Activated CD4-positive, CD25-positive, alpha-beta regulatory T cell treated with anti-CD3 and anti-CD28 coated beads, Interleukin-2, amount 50 U/mL, for 24 hours (primary cell): ENCODE measurements at places on chromosomes 2 and 18.

GRCh38 chr2:128721096-128721495 is 402.4 kb upstream of the HS6ST1 start:
- ATAC-seq = no peak

DNA sequence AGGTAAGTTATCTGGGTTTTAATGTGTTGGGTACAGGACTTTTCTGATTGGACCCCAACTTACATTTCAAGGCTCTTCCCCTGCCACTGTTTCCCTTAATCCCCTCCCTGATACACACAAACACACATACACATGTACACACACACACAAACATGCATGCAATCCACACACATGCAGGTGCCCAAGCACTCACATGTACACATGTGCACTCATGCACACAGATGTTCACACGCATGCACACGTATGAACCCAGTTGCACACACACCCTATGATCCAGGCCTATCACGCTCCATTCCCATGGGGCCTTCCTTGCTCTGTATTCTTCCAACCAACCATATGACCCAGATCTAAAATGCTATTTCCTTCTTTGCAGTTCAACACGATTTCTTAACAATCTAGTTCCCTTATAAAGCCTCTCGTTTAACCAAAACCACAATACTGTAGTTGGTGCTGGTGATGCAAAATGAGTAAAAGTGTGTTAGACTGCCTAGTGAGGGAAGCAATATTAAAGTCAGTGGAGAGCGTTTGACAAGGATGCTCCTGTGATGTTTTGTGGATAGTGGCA is 11.1 kb downstream of the SERPINB8 start:
- ATAC-seq = no peak

- ATAC-seq = no peak
Observed at GRCh38 chr2:231364061-231364460, 31.4 kb upstream of the B3GNT7 start.

- no peak for ATAC-seq
Observed at GRCh38 chr2:9658972-9659371, 28.2 kb upstream of the YWHAQ start.

GRCh38 chr2:25341753-25342371 is at the start of gene DNMT3A:
Gene DNMT3A, minus strand, starts transcription at chr2:25341925. Its CDS starts 27,941 bp downstream, at chr2:25313984.
- peak; percentile 32 for ATAC-seq

GRCh38 chr2:64273524-64274398 is 129.5 kb upstream of the PELI1 start:
- ATAC-seq = peak; percentile 83

DNA sequence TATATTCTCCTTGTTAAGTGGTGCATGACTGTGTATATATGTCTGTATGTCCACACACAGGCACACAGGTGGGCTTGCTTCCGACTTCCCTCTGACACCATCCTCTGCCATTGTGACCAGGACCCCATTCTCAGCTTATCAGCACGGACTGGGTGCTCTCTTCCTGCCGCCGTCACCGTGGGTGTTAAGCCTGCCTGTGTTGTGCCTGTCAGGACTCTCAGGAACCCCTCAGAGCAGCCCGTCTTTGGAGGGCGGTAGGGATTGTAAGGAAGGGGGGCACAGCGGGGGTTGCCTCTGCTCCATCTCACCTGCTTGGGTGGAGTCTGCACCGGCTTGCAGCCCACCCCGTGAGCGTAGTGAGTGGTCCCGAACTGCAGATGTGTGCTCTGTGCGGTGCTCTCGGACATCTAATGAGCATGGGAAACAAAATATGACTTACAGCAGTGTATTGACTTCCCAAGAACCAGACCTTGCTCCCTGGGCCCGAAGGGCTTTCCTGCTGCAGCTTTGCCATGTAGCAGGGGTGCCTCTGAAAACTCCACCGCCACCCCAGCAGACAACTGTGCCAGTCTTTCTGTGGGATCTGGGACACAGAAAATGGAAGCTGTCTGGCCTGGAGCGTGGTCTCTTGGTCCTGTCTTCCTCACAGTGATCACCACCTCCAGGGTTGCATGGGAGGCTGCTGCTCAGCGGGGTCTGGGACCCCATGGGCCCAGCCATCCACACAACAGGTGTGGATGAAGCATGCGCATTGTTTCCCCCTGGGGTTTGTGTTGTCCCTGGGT is 58.9 kb downstream of the SH3RF3 start:
- ATAC-seq = no peak

DNA sequence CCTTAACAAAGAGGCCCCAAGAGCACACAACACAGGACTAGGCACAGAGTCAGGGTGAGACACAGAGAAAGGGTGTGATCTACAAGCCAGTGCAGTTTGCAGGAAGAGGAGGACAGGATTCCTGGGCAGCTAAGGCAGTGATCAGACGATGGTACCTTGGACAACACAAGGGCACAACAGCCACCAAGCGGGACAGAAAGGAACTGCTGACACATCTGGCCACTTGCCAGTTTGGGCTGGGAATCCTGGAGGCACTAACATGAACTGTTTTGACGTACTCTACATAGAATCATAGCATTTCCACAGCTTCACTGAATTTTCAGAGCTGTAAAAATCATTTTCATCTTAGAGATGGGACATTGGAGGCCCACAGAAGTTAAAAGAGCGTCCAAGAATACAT is 221.5 kb upstream of the SLC35G4 start:
- no peak for ATAC-seq

GRCh38 chr18:23701017-23701416 is 11.8 kb downstream of the LAMA3 start:
- ATAC-seq = no peak

- no peak for ATAC-seq
Observed at GRCh38 chr2:82000606-82001005, 1696.1 kb upstream of the LRRTM1 start.

- no peak for ATAC-seq
Observed at GRCh38 chr2:72077702-72078169, 69.9 kb downstream of the CYP26B1 start.

GRCh38 chr2:26780203-26780760 is 5.6 kb upstream of the CENPA start:
- no peak for ATAC-seq

DNA sequence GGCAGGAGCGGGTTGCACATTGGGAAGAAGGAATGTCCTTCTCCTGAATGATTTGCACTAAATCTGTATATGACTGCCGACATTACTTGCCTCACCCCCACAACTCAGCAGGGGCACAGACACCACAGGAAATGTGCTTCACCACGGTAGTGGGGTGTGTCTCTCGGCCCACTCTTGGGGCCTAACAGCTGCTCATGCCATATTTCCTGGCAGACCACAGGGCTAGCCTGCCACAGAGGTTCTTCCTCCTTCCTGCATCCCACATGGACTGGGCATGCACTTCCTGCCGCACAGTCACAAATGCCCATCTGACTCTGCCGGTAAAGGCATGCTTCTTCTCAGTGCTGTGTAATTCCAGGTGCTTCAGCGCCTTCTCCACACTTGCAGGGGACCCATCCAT is 10.3 kb upstream of the PAPOLG start:
- ATAC-seq = peak; percentile 27

- ATAC-seq = no peak
Observed at GRCh38 chr2:70613521-70613920, 59.9 kb upstream of the TGFA start.

DNA sequence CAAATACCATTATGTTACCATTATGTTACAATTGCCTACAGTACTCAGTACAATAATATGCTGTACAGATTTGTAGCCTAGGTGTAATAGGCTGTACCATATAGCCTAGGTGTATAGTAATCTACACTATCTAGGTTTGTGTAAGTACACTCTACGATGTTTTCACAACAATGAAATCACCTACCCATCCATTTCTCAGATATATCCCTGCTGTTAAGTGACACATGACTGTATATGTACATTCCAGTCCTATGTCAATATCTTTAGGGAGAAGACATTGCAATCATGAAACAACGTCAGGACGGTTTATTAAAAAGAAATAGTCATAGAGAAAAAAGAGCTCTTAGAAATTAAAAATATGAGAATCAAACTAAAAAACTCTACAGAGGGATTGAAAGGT is 119.0 kb upstream of the CDC42EP3 start:
- no peak for ATAC-seq

DNA sequence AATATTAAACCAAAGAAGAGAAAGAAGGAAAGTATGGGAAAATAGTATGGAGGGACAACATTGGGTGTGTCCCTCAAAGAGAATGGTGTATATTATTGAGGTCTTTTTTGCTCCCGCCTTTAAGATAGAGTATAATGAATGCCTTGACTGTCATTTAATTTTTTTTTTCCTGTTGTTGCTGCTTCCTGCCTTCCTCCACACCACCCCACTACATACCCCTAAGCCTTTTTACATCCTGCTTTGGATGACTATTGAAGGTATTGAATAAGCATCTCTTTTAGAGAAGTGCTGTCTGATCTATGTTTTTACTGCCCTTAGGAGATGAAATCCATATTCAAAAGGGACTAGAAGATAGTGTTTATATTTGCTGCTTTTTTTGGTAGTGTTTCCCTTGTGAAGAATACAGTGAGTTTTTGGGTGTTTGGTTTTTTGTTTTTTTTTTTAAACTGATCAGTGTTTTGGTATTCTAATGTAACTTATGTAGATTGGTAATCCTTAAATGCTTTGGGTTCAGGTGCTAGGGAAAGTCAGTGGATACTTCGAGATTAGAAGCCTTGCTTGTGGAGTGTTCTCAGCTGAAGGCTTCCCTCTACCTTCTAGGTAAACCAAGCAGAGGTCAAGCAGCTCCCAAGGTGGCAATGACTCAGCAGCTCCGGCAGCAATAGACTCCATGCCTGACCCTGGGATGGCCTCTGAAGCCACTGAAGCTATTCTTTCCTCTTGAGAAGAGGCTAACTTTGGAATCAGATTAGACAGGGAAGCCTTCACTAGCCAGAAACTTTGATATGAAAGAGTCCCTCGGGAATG is 5.0 kb downstream of the FZD7 start:
- no peak for ATAC-seq

GRCh38 chr2:26708457-26708856 is 15.9 kb downstream of the KCNK3 start:
- ATAC-seq = no peak

- no peak for ATAC-seq
Observed at GRCh38 chr18:78779996-78780718, 199.5 kb upstream of the SALL3 start.

DNA sequence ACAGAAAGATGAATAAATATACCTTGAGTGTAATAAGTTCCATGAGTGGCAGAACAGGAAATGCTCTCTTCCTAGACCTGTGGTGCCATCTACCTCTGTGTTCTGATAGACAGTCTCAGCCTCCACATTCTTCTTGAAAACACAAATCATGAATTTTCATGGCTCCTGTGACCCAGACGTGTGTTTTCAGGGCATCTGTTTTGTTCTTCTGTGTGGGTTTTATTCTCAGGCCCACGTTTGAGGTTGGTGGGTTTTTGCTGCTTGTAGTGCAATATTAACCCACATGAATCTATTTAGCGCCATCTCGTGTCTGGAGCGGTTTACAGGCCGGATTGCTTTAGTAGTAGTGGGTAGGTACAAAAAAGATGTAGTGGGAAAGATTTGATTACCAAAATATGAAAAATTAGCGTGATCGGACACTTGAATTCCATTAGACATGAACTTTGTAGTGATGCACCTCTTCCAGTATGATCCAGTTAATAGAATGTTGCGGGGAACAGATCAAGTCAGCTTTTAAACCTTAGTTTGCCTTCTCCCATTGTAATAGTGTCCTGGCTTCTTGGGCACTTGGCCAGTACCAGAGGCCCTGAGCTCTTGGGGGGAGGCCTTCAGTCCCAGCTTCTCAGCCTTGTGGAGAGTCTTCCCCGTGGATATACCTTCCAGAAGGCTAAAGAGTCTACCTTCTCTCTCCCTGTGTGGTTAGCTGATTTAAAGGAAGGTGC is 256.5 kb downstream of the TPGS2 start:
- ATAC-seq = no peak

- no peak for ATAC-seq
Observed at GRCh38 chr2:156739301-156739700, 303.1 kb downstream of the GPD2 start.

DNA sequence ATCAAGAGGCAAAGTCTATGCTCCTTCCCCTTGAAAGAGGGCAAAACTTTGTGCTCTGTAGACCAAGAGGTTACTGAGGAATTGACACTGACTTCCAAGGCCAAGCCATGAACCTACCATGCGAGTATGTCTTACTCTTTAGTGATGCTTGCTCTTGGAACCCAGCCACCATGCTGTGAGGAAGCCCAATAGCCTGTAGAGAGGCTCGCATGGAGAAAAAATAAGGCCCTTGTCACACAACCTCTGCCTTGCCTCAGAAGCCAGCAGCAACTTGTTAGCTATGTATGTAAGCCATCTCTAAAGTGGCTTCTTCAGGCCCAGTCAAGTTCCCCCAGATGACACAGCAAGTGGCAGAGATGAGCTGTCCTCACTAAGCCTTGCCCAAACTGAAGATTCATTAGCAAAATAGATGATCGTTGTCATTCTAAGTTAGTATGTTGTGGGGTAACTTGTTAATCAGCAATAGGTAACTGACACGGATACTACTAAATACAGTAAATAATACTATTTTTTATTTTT is 66.1 kb upstream of the RGPD5 start:
- no peak for ATAC-seq

GRCh38 chr18:5155218-5155906 is 41.7 kb downstream of the AKAIN1 start:
- no peak for ATAC-seq

DNA sequence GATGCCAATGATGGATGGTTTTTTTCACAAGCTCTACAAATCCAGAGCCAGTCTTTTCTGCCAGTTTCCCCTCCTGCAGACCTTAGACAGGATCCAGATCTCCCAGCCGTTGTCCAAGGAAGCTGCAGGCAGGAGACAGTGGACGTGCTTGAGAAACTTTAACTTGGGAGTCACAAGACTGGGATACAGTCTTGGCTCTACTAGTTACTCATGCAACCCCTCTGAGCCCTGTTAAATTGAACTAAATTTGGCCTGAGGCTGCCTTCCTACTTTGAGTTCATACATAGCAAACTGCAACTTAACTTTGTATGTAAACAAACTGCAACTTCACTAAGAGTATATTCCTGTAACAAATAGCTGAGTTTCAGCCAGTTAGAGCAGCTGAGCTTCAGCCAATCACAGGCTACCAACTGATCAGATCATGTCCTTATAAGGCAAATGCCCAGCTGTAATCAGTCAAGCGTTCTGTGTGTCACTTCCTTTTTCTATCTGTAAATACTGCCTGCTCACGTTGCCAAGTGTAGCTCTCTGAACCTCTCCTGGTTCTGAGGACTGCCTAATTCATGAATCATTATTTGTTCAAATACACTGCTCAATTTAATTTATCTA is 140.9 kb downstream of the CAPN13 start:
- no peak for ATAC-seq

DNA sequence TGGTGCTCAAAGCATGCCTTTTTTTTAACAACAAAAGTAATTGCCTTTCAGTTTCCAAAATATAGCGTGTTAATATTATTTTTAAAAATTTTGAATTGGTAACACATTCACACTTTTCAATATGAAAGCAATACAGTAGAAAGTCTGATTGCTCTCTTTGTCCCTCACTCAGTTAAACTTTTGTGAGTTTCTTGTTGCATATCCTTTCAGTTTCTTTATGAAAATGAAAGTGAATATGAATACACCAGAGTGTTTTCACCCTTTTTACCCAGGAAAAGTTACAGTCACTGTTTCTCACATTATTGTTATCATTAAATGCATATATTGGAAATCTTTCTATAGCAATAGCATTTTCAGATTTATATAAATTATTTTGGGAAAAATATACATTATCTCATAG is 377.4 kb upstream of the CRIM1 start:
- ATAC-seq = peak; percentile 48

GRCh38 chr2:66813976-66814375 is 379.1 kb downstream of the MEIS1 start:
- no peak for ATAC-seq
